ENCODE measurements at places on chromosomes 1 and 21.

DNA sequence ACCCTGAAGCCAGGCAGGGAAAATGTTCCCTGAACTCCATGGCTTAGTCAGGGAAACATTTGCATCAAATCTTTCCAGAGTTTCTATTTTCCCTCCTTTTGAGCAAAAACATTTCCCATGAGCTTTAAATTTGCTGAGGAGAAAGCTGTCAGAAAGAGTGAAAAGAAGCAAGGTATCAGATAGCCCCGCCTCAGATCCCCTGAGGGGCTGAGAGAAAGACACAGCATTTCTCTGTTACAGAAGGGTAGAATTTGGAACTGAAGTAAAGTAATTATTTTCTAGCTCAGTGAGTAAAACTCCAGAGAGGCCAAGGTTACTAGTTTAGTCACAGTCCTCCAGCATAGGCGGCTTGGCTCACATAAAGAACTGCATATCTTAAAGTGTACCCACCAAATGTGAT, 10.6 kb downstream of the FMO1 start:
- DNase-seq, result no peak

- peak; percentile 71 for DNase-seq
These were observed 26.2 kb downstream of the SLC66A1 start for GRCh38 chr1:19338323-19338762.

DNA sequence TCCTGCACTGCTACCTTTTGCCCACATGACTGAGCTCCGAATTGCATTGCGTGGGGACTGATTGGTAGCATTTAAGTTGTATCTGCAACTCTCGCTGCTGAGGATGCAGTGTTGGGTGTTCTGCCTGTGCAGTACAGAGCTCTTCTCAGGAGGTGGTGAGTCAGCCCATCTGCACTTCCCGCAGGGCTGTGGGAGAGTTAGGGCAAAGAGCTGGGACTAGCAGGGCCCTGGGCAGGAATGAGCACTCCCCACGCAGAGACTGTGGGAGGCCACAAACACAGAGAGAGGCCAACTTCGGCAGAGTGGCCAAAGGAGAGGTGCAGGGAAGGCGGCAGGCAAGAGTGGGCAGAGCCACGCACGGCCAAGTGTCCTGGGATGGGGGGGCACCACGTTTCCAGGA, 244.7 kb downstream of the SIPA1L2 start:
- DNase-seq, result no peak

DNA sequence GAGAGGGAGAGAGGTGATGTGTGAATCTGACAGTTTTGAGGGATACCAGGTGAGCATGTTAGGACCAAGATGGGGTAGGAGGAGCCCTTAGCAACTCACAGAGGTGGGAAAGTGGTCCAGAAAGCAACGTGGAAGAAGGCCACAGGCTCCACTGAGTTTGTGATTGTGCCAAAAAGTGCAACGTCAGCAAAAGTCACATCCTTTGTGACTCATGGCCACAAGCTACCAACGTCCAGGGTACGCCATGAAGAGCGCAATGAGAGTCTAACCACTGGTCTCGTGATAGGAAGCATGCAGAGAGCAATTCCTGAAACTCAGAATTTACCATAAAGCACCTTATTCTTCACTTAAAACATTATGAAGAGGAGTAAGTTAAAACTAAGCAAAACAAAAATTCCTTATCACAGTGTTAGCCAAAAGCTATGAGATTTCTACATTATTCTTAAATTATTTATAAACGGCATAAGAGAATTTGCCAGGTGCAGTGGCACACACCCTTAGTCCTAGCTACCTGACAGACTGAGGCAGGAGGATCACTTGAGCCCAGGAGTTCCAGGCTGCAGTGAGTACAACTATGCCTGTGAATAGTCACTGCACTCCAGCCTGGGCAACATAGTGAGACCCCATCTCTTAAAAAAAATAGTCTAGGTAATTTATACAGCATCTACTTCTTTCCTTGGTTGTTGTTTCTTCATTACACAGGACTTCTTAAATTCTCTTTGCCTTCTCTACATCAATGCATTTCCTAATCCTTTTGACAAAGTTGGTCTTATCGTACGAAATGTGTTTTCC, 55.2 kb downstream of the COLGALT2 start:
- DNase-seq, result no peak

- no peak for DNase-seq
These were observed 112.5 kb downstream of the ROR1 start for GRCh38 chr1:63886340-63886739.

DNA sequence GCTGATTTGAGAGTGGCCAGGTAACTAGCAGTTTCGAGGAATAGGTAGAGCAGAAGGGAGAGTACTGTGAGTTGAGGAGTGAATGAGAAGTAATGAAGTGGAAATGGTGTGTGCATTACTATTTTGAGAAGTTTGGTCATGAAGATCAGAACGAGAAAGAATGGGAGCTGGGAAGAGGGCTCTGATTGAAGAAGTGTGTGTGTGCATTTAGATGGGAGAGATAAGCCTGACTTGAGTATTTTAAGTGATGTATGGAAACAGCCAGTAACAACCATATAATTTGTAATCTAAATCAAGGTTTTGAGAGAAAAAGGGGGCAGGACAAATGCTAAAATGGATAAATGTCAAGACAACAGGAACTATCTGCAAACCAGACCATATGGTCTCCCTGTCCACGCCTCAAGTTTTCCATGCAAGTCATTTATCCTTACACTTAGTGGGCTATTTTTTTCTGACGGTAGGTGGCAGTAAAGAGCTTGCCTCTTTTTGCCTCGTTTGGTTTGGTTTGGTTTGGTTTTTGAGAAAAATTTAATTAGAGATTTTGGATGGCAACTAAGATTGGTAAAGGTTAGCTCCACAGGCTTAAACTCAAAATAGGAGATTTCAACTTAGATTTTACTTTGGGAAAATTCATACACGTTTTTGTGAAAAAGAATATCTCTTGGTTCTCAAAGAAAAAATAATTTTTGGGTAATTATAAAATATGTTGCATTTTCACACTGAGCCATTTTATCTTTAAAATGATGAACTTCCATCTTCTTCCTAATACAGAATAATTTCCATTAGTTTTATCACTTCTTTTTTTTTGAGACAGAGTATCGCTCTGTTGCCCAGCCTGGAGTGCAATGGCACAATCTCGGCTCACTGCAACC, 9.5 kb upstream of the B3GALNT2 start:
- no peak for DNase-seq

GRCh38 chr1:234666761-234667160, 56.8 kb upstream of the IRF2BP2 start:
- no peak for DNase-seq

- DNase-seq, result no peak
These were observed 142.8 kb upstream of the DNAH14 start for GRCh38 chr1:224786533-224787250.

All from glutamatergic neuron (in vitro differentiated cells).